Uterus (tissue), 4 donors: ENCODE measurements at places on chromosomes 11 and 22. TPM values are rescaled to one million over a fixed set of nuclear protein-coding genes. Genes with fewer than 3 reads are reported as not detected.

DNA sequence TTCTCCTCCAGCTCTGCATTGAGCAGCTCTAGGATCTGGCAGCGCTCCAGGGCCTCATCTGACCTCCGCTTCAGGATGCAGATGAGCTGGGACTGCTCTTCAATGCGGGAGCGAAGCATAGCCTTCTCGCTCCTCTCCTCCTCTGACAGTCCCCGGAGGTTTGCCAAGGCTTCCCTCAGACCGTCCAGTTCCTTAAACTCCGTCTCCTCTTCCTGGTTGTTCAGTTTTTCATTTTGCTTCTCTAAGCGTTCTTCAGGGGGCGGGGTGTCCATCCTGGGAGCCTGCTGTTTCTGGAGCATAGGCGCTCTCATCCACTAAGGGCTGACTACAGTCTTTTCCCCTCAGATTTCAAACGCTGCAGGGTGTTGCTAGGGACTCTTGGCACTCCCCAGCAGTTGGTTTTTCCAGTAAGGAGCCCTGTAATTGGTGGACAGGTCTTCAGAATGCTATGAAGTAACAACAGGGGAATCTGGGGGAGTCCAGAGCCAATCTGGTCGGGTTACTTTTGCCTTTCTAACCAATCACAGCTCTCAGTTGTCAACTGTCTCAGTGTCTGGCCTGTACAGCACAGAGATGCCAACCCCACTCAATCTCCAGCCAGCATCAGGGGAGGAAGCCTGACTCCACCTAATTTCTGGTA, at the start of gene CCDC89:
CCDC89 (minus strand) TSS at position 376 of the 640 bp plus-strand sequence; CDS start at position 311, 65 bp downstream.
- peak; percentile 83 for DNase-seq

DNA sequence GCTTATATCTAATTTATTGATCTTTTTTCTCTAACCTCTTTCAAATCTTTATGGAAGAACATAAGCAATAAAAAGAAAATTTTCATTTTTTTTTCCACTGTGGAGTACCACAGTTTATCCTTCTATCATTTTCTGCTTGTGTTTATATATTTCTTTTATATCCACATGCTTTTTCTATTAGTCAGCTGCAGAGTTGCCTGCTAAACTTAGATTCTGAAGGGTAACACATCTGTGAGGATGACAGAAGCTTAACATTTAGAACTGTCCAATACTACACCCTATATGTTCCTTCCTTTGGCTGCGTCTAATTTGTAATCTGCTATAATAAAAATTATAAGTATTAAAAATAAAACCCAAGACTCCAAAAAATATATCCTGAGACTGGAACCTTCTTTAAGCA, 20.8 kb downstream of the CCDC90B start:
- DNase-seq: no peak

GNAZ gene
- total RNA-seq: 8.8 TPM

RAC2 gene
- total RNA-seq: 2.4 TPM

DNA sequence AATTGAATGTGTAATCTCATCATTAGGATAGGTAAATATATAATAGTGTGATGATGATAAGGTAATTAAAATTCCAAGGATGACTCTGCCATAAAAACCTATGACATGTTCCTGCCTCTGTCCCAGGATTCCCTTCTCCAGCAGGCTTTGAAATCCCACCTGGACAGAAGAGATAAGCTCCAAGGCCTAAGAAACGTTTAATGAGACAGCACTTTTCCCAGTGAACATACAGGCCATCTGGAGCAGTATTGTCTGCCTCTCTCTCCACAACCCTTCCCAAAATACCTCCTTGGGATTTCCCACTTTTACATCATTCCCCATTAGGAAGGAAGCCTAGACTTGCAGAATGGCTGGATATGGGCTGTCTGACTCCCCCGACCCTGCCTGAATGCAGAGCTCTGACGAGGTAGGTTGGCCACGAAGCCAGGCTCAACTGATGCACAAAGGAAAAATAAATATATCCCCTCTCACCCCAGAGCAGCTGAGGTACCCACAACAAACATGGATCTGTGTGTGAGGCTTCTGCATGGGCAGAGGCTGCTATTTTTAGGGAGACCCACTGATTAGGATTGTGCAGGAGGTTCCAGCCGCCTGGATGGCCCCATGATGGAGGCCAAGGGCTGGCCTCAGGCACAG, 71.0 kb downstream of the TMPRSS5 start:
- no peak for DNase-seq

GRCh38 chr11:65117206-65118096, at the start of gene ZNHIT2:
Gene ZNHIT2, minus strand, starts transcription at chr11:65117701. Its CDS starts 48 bp downstream, at chr11:65117653.
- DNase-seq: peak; percentile 100

DNA sequence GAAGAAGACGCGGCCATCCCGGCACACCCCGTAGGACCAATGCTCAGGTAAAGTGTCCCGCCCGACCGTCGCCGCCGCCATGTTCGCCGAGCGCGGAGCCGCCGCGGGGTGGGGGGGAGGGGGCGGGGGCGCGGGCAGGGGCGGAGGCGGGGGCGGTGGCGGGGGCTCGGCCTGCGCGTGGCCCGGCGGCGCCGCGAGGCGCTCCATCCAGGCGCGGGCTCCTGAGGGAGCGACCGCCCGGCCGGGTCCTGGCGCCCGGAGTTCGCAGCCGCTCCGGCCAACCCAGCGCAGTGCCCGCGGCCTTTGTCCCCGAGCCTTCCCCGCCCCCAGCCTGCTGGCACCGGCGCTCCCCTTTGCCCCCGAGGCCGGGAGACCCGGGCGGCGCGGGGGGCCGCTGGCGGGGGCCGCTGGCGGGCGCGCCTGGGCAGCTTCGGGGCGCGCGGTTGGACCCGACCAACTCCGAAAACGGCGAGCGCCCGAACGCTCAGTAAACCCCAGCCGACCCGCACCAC, at the start of gene PLEKHA7:
PLEKHA7 (minus strand) TSS at position 94 of the 512 bp plus-strand sequence; CDS start at position 81, 13 bp downstream.
- DNase-seq: no peak

RASGRP2 gene
- total RNA-seq: 18.9 TPM

SDHD gene
- total RNA-seq: 157 TPM

DNA sequence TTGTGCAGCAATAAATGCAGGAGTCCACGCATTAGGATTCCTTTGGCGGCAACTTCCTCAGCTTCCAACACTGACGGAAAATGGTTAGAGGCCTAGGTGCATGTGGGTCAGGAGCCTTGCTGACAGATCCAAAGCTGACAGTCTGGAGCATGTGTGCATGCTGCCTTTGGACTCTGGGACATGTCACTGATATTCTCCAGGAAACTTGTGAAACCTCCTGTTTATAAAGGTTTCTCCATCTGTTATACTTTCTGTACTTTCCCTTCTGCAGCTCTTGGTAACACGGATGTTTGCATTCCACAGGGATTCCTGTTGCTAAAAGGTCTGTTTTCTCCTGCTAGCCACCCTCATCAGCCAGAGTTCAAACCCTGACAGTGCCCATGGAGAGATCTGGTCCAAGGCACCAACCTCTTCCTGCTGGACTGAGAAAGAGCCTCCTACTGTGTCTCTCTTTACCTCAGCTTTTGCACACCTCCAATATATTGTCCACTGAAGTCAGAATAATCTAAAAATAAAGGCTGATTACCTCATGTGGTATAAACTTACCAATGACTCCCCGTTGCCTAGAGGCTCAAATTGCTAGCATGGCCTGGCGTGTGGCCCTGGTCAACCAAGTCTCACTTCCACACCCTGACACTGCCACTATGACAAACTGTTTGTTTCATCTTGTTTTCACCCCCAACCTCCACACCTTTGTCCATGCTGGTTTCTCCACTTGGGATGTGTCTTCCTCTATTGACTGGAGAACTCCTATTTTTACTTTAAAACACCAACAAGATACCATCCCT, 31.1 kb upstream of the LYVE1 start:
- no peak for DNase-seq

- no peak for DNase-seq
These were observed 5.5 kb downstream of the FOLR3 start for GRCh38 chr11:72141066-72141465.

DNA sequence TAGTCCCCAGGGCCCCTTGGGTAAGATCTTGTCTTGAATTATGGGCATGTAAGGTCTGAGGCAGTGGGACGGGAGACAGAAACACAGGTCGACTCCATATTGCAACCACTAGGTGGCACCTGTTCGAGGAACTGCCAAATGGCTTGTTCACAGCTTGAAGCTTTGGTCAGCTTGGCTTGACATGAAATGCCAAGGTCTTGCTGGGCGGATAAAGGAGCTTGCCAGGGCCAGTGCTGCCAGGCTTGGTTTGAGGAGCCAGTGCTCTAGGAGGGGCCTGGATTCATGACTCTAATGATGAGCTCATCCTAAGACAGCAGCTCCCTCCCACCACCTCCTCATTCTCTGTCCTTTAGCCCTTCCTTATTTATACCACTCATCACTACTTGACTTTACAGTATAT, 11.9 kb upstream of the NRIP3 start:
- peak; percentile 68 for DNase-seq

DNA sequence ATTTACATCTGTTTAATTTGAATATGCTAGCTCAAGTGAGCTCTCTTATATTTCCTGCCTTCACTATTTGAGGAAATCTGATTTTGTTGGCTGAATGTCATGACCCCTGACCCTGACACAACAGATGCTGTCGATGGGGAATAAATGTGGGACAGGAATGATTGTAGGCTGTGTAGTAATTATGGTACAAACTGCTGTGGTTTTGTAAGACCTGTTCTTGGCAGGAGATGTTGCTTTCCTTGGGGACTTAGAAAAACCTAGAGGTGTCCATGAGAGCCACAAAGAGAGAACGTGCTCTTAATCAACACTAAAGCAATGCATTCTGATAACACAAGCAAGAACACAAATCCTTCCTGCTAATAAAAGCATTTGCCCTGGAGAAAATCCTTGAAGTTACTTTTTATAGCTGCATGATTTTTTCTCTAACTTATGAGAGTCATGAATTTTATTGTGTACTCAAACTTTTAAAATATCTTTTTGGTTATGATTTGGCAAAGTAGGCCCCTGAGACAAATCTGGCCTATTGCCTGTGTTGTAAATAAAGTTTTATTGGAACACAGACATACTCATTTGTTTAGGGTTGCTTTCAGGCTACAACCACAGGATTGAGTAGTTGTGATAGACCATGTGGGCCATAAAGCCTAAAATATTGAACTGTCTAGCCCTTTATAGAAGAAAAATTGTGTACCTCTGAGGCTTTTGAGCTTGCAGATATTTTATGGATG, 90.2 kb downstream of the DDX10 start:
- peak; percentile 27 for DNase-seq

- DNase-seq: no peak
These were observed 11.9 kb upstream of the AMPD3 start for GRCh38 chr11:10443152-10443551.

DNA sequence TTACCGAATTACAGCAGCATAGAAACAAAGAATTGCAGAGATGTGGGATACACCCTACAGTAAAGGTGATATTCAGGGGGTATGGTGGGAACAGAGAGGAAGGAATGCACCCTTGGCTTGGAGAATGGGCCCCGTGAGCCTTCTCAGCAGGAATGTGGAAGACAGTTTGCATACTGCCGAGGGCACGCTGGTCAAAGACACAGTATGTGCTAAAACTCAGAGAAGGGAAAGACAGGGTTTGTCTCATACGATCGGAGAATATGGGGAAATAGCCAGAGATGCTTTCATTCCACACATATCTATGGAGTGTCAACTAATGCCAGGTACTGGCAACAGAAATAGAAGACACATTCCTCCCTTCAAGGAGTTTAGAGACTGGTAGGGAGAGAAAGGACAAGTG, 36.9 kb downstream of the UBASH3B start:
- DNase-seq: no peak

P4HA3 gene
- 1.9 TPM for total RNA-seq

DNA sequence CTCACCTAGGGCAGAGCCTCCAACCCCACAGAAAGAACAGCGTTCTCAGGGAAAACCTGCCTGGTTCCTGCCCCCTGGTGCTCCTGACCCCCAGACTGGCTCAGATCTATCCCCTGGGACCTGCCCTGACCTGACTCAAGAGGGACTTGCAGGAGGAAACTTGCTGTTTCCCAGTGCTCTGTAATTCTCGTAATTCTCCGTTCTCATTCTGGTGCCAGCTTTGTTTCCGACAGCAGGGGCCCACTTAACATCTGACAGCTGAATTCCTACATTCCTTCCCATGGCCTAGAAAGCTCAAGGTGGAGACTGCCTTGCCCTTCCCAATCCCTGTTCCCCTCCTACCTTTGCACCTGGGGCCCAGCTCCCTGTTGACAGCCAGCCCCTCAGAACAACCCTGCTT, 12.5 kb upstream of the CSF2RB start:
- DNase-seq: no peak

OR2AG1 gene
- total RNA-seq: not detected

TMEM191B gene
- not detected for total RNA-seq

GRCh38 chr11:119206511-119207414, 624 bp downstream of the CBL start:
- peak; percentile 59 for DNase-seq

DNA sequence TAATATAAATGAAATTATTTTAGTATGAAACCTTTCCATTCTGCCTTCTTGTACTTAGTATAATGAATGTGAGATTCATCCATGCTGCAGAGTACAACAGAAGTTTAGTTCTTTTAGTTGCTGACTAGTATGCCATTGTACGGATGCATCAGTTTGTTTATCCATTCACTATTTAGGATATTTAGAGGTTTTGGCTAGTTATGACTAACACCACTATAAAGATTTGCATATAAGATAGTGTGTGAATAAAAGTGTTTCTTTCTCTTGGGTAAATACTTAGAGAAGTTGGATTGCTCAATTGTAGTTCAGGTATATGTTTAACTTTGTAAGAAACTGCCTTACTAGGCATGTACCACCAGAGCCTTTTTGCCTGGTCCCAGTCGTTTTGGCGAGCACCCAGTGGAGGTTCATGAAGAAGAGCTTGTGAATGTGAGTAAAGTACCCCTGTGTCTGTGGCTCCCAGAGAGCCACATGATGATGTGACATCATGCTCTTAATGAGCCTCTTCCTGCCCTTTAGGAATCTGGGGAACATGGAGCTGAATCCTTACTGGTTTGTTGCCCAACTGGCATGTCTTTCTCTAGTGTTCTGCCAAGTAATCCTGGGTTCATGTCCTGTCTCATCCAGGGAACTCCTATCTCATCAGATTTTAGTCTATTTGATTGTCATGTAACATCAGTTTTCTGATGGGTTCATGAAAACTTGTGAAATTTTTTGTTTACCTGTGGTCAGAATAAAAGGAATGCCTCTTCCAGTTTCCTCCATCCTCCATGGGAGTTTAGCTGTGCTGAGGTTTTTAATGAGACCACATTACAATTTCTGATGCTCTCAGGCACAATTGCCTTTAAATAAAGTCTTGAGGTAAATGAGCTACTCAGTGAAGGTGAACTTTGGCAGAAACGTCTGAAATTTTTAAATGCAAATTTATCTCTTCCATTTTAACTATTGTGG, 234.8 kb downstream of the CASP12 start:
- DNase-seq: no peak

OR51B5 gene
- not detected for total RNA-seq

- no peak for DNase-seq
These were observed 4.4 kb downstream of the NDUFV1 start for GRCh38 chr11:67611165-67611564.

DGAT2 gene
- total RNA-seq: 1.5 TPM

GRCh38 chr22:25569983-25570382, 5.5 kb downstream of the GRK3 start:
- no peak for DNase-seq
